Cerebellum (tissue), 4 donors: ENCODE measurements at places on chromosomes 1 and 21.

- no peak for DNase-seq
Observed at GRCh38 chr1:99943223-99943794, 26.5 kb upstream of the SLC35A3 start.

DNA sequence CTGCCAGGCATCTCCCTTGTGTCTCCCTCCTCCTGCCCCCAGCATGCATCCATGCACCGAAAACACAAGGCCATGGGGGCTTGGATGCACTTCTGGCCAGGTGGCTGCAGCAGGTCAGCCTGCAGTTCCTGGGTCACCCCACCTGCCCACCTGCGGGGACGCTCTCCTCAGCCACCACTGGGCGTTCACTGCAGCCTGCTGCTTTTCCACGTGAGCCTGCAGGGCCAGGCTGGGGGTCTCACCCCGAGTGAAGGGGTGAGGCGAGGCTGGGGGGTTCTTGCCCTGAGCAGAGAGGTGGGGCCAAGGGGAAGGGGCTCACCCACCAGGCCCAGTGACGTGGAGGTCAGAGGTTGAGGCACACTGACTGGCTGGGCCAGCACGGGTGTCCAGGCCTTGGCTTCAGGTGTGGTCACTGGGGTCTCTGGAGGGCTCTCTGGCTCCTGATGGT lies 64.6 kb downstream of the WNT9A start:
- DNase-seq = no peak

- DNase-seq = no peak
Observed at GRCh38 chr1:183568176-183569021, 21.9 kb downstream of the NCF2 start.

DNA sequence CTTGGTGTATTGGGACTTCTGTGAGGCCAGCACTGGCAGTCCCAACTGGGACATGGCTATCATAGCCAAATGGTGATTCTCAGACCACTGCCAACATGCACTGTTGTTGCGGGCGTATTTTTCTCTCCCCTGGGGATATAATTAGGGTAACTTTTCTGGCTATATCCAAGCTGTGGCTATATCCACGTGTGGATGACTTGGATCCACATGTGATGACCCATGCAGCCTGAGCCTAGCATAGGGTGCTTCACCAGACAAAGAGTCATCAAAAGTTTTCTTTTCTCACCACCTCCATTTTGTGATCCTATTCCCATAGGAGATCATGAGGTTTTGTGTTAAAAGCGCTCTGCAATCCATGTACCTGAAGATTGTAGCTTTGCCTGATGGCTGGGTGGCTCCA lies 51.2 kb upstream of the CSF3R start:
- DNase-seq = no peak

GRCh38 chr1:240739754-240740153 lies 127.8 kb upstream of the GREM2 start:
- DNase-seq = no peak

GRCh38 chr1:21586846-21587601 lies 77.8 kb downstream of the ALPL start:
- DNase-seq = no peak

DNA sequence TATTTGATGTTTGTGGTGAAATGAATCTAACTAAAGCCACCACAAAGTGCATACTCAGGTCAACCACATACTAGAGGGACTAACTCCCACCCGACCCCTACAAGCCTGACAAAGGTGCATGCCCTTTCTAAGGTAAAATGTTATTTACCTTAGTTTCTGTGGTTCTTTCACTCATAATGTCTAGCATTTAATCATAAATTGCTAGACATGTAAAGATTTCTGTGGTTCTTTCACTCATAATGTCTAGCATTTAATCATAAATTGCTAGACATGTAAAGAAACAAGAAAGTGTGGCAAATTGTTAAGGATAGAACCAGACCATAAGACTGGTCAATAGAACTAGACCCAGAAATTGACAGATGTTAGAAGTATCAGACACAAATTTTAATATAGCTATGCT lies 193.0 kb upstream of the PBX1 start:
- no peak for DNase-seq
